ENCODE measurements at places on chromosomes 1 and 21.

DNA sequence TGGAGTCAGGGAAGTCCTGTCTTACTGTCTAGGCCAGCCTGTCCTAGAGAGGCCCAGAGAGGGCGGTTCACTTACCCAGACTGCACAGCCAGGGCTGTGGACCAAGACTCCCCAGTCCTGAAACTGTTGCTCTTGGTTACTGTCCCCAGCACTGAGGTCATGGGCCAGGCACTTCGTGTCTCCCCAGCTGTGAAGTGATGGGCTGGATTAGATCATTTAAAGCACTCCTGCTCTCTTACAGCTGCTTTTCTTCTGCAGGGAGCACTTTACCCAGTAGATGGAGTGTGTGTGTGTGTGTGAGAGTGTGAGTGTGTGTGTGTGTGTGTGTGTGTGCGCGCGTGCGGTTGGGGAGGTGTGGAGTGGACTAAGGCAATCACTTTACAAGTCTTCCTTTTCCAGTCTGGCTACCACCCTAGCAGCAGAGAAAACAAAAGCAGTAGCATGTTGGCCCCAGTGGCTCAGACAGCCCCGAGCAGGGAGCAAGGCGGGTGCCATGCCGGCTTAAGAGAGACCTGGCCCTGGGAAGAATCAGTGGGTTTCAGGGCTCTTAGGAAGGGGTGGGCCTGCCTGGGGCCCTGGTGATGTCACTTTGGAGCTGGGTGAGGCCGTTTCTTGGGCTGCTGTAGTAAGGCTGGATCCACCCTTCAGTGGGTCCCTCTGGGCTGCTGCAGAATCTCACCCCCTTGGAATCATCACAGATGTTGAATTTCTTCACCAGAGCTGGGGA lies 2.4 kb downstream of the SPSB1 start:
- DNase-seq = peak; percentile 9

DNA sequence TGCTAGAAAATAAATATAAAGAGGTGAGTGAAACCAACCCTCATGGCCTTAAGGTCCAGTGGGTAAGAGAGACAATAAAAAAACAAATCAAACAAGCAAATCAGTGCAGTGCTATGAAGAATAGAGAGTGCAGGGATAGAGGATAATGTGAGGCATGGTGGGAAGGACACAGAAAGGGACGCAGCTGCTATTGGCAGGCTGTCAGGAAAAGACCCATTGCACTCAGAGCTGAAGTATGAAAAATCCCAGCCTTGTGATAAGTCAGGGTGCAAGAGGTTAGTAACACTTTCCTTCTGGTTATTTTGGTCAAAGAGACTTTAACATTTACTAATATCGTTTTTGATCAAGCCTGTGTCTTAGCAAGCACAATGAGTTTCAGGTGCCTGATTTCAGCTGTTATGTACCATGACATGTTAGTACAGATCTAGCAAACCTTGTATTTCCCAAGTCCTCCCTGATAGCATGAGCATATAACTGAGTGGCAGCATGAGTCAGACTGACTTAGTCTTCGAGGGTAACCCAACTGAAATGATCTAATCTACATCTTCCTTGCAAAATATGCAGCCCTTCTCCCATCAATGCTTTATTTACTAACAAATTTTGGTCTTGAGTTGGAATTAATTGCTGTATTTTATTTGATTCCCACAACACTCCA lies 31.7 kb downstream of the CHML start:
- no peak for DNase-seq

- no peak for DNase-seq
These were observed 24.5 kb downstream of the TP73 start for GRCh38 chr1:3676581-3677470.

DNA sequence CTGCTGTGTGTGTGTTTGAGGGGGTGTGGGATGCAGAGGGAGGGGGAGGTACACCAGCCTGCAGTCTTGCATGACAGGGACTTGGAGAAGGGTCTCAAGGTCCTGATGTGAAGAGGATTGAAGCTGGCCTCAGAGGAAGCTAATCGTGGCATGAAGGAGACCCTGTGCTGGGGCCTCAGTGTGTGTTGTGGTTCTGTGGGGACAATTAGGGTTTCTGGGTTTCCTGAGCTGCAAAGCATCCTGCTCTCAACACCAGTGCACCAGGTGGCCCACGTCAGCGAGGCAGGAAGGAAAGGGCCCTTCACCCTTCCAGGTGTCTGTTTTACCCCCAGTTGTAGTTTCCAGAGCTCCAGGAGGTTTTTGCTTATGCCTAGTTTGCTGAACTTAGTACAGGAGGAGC lies 52.8 kb downstream of the TENT5C start:
- DNase-seq = peak; percentile 51

- no peak for DNase-seq
These were observed 5.2 kb downstream of the ZNF678 start for GRCh38 chr1:227568593-227568992.

DNA sequence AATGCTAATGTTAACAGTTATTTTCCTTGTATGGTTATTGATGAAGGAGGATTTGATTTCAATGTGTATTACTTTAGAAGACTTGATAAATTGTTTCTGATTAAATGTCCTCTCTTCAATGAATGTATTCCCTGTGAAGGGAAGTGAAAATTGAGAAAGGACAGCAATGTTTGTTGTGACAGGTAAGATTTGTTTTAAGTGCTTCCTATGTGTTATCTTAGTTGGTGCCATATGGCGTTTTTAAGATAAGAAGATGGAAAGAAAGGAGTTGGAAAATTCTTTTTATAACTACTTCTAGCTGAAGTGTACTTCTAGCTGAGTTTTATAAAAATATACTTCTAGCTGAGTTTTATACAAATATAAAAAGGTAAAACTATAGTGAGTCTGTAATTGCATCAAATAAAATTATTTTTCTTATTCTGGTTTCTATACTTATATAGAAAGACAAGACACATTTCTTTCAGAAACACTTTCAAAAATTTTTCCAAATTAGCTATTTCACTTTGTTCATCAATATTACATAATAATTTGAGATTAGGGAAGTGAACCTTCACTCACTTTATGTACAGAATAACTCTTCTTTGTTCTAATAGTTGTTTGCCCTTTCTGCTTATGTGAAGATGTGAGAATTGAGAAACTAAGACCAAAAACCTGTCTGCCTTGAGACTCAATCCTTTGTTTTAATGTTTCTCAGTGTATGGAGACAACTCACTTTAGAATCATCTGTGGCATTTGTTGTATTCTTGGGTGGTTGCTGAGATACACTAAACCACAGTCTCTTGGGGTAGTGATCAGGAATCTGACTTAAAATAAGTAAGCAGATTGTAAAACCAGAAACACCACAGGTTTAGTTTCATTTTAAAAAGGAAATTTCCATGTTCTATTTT lies 382.9 kb upstream of the B3GALT2 start:
- no peak for DNase-seq

DNA sequence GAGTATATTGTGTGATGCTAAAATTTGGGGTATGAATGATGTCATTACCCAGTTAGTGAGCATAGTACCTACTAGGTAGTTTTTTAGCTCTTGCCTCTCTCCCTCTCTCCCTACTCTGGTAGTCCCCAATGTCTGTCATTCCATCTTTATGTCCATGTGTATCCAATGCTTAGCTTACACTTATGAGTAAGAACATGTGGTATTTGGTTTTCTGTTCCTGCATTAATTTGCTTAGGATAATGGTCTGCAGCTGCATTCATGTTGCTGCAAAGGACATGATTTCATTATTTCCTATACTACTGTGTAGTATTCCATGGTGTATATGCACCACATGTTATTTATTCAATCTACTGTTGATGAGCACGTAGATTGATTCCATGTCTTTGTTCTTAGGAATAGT lies 54.4 kb upstream of the NEGR1 start:
- no peak for DNase-seq

DNA sequence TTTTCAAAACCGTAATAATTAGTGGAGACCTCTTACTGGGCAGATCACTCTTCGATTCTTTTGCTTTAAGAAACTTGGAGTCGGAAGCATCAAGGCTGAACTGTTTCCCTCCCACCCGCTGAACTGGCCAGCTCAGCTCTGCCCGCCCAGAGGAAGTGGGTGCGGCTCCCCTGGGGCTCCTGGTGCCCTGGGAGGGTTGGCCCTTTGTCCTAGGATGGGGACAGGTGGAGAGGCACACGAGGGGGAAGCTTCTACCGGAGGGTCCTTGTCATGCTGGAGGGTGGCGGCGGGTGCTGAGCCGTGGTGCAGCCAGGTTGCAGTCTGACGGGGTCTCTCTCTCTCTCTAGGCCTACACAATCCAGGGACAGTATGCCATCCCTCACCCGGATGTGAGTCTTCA lies 64.3 kb upstream of the COL6A1 start:
- no peak for DNase-seq

DNA sequence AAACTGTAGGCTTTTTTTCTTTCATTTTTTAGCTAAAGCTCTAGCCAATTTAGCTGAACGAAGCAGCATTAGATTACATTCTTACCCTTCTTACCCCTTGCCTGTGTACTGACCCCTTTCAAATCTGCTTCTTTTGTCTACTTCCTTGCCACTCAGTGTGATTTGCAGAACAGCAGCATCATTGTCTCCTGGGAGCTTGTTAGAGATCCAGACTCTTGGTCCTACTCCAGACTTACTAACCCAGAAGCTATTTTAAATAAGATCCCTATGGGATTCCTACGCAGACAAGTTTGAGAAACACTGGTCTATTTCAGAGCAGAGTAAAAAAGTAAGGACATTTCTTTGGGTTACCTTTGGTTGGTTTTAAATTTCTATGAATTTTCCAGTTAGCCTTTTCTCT lies 13.8 kb downstream of the LRRC39 start:
- no peak for DNase-seq

- no peak for DNase-seq
These were observed 92.8 kb downstream of the C1orf21 start for GRCh38 chr1:184479435-184480167.

All from activated naive CD4-positive, alpha-beta T cell treated with Interleukin-2 at 50 U/mL for 16 hours (primary cell).